ENCODE measurements at places on chromosomes 1 and 21.
A peak's percentile ranks its signal among the peaks of the same experiment; 100 is the strongest.

GRCh38 chr1:107183011-107183410 lies 42.2 kb downstream of the NTNG1 start:
- DNase-seq: no peak

DNA sequence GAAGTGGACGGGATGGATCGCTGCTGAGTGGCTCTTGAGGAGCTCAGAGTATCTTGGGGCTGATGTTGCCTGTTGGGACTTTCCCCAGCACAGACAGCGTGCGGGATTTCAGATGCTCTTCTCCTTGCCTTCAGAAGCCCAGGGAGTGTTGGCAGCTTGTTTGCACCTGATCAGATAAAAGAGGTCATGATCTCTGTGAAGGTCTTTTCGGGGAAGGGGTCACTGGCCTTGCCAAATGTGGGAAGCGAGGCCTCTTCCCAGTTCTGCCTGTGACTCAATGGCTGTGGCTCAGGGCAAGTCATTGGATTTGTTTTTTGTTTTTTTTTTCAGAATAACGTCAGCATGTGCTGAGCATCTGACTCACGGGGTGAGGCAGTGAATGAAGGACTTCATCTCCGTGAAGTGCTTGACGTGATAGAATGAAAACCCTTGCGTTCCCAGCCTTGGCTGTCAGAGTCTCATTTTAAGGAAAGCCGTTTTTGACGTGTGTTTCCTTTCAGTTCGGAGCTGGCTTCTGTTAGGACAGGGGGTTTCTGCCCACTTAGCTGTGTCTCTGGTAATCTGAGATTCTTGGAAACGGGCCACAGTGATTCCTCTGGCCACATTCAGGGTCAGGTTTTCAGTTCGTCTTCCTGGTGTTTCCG lies 46.7 kb downstream of the GALNT2 start:
- peak; percentile 41 for DNase-seq

GRCh38 chr1:185823467-185823866 lies 89.3 kb downstream of the HMCN1 start:
- DNase-seq: no peak

DNA sequence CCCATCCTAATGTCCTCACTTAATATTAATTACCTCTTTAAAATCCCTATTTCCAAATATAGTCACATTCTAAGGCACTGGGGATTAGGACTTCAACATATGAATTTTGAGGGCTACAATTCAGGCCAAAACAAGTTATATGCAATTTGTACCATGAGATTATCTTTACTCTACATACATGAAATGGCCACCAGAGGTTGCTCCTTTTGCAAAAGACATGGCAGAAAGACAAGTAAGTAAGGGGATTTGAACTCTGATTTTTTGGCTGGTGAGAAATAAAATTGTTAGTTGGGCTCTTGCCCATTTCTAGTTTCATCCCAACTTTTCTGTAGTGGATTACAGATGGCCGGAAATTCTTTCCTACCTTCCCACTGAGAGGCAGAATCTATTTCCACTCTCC lies 4.8 kb upstream of the ALG6 start:
- DNase-seq: peak; percentile 14

- DNase-seq: no peak
Measured at GRCh38 chr1:192557841-192558595, 17.6 kb upstream of the RGS1 start.

DNA sequence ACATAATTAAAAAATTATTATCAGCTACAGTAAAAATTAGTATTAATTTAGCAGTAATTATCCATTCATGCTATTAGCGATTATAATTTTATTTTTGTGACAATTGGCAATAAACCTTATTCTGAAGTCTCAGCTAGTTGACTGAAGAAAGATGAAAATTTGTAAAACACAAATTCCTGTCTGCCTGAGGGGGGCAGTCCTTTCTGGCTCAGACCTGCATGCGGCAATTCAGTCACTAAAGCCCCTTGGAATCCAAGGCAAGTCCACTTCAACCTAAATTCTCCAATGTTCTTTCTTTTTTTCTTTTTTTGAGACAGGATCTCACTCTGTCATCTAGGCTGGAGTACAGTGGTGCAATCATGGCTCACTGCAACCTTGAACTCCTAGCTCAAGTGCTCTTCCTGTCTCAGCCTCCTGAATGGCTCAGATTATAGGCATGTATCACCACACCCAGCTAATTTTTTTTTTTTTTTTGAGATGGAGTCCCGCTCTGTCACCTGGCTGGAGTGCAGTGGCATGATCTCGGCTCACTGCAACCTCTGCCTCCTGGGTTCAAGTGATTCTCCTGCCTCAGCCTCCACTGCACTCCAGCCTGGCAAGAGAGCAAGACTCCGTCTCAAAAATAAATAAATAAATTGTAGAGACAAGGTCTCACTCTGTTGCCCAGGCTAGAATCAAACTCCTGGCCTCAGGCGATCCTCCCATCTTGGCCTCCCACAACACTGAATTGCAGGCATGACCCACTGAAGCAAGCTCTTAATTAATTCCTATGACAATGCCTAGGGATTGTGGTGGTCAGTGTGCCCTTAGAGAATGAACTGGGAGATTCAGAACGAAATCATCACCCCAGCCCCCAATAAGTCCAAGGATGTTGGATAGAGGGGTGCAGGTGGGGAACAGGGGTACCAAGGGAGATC lies 24.2 kb upstream of the ITPKB start:
- DNase-seq: no peak

DNA sequence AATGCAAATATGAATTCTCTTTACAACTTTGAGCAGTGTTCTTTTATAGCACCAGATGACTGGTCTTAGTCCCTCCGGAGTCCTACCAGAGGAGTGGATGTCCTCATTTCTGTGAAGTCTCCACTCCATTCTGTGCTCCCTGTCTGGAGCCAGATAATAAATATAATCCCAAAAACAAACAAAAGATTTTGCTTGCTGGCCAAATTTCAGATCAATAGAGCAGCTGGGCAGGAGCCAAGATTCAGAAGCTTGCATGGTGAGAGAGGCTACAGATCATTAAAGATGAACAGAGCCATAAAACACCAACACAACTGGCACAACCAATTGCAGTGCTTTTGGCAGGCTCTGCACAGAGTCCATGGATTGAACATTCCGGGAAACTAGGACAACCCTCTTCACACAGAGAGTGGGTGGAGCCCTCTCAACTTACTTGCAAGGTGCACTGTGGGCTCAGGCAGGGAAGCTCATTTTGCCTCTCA lies 231.5 kb upstream of the SNX7 start:
- DNase-seq: peak; percentile 92

GRCh38 chr1:181506563-181507353 lies 23.4 kb downstream of the CACNA1E start:
- DNase-seq: no peak

DNA sequence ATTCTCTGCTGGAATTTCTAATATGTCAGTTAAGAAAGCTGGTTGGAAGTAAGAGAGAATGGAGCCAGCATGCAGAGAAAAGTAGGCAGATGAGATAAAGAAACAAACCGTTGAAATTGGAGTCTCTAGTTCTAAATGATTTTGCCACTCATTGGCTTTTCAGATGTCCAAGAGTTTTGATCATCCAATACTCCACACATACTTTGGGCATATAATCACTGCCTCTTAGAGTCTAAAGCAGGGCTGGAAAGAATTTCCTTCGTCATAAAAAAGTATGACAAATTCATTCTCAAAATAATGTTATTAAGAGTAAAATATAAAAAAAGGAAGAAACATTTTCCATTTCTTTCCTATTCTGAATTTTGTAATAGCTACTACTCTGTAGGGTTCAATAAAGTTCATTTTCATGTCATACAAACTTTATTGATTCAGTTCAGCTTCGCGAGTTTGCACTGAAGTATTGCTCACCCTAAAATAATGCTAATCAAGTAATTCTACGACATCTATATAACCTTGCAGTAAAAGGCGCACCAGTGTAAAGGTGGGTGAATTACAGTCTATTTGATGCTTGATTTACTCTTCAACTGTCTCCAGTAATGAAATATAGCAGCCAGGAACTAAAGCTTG lies 1556.6 kb downstream of the NCAM2 start:
- DNase-seq: no peak

- no peak for DNase-seq
Measured at GRCh38 chr1:154398141-154398540, 7.0 kb upstream of the IL6R start.

DNA sequence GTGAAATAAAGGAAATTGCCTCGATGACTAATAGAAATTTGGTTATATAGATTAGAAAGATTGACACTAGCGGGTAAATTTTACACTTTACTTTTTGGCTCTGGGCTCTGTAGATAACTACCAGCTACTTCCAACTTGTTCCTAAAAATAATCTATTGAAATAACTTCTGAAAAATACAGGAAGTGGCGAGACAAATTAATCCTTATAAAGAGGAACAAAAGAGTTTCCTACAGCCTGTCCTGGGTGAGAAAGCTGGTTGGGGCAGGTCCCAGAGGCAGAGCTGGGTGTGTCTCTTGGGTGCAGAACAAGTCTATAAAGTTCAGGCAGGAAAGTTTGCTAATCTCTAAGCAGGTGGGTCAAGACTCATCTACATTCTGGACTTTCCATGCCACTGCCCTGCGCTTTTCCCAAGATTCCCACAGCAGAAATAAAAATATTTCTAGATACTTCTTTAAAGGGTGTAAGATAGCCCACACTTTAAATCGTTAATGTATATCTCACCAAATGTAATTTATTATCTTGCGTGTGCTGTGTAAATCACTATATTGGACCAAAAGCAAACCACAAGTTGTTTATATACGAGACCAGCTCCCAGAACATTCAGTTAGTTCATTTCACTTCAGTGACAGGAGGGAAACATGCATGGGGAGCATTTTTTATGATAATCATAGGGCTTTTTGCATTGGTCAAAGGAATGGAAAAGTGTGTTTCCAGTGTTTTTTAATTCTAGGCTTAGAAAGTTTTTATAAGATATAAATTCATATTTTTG lies 70.1 kb upstream of the NRIP1 start:
- DNase-seq: no peak

DNA sequence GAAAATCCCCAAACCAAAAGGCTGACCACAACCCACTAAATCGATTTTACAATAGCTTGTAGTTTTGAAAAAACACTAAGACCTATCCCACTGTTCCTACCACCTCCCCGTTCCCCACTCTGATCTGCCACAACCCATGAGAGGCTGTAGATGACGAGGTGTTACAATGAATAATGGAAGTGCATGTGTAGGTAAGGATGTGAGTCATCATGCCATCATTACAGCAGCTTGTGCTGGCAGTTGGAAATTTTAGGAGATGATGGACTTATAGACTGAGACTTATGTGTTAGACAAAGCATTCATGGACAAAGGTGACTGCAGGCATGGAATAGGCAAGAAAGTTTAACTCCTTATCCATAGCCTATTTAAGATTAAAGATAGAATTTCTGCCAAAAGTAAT lies 184.7 kb upstream of the CACYBP start:
- DNase-seq: peak; percentile 73

DNA sequence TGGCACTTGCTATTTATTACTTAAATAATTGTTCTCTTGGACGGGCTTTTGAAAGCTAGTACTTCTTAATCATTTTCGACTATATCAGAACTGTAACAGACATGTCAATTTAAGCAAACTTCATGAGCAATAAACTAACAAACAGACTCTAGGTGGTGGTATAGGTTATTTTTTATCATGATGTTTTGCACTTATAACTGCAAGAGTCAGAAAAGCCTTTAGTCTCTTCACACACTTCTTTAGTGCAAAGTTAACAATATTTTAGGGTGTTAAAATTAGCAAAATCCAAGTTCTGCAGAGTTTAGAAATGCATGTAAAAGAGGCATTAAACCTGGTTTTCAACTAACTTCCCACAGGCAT lies 2.2 kb downstream of the NRIP1 start:
- DNase-seq: peak; percentile 7

- no peak for DNase-seq
Measured at GRCh38 chr21:24436236-24436635, 1171.0 kb downstream of the MRPL39 start.

DNA sequence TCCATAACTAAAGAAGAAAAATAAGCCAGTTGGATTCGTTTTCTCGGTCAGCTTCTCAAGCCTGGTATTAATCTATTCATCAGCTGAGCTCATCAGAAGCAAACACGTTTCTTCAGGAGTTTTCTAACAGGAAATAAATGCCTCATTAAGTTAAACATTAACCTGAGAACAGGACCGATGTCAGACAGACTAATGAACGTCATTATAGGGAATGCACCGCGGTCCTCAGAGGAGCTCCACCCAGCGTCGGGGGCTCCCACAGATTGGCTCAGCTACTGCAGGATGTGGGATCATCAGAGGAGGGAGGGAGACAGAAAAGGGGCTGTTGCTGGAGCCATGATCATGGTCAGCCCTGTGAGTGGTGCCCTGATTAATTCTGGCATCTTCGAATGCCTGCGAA lies 615.4 kb downstream of the PTPRU start:
- peak; percentile 30 for DNase-seq

DNA sequence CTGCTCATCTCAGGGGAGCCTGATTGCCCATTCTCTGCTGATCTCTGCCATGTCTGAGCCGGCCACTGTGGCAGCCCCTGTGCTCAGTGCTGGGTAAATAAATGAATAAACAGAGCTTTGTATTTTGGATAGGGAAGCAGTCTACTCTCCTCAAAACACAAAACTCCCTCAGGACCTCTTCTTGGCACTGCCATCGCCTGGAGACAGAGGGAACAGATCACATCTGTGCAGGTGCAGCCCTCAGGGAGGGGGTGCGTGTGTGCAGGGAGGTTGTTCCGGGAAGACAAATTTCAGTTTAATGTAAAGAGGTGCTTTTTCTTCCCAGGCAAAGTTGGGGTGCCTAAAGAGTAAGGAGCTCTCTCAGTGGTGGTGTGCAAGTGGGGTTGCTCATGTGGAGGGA lies 7.7 kb upstream of the FAM167B start:
- DNase-seq: peak; percentile 66

- no peak for DNase-seq
Measured at GRCh38 chr1:196121181-196121580, 487.1 kb downstream of the KCNT2 start.
